ENCODE measurements at places on chromosomes 3 and 15.

DNA sequence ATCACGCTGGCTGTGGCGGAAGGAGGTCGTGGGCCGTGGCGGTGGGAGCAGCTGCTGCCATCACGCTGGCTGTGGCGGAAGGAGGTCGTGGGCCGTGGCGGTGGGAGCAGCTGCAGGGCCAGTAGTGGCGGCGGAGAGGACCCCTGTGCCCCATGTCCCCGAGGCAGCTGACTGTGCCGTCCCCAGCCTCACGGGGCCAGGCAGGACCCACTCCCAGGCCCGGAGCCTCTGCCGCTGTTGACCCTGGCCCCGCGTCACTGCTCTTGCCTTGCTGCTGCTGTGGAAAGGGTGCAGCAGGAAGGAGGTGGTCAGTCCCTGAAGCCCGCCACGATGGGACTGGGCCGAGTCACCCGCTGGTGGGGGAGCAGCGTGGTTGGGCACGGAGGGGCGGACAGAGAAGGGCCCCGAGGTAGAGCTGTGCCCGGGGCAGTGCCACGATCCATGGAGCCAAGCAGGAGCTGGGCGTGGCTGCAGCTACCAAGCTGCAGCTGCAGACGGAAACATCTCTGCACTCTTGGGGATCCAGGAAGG, 71.2 kb downstream of the GLB1 start:
- DNase-seq = no peak

GRCh38 chr15:25838191-25838870, 24.8 kb downstream of the ATP10A start:
- no peak for DNase-seq

GRCh38 chr3:138725116-138725515, 109.6 kb downstream of the PIK3CB start:
- no peak for DNase-seq

DNA sequence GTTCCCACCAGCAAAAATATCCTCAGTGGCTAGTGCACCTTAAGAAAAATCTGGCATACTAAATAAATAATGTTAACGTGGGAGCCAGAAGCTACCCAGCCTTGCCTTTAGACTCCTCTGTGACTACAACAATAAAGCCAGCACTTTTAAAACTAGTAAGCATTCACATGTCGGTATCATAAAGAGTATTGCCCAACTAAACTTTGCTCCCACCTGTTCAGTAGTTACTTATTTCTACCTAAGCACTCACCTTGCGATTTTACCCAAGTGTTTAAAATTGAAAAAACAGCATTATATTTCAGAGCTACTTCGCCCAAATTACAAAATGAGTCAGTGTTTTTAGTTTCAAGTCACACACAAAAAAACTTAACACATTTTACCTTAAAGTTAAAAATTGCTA, 12.8 kb downstream of the ALDH1L1 start:
- no peak for DNase-seq

DNA sequence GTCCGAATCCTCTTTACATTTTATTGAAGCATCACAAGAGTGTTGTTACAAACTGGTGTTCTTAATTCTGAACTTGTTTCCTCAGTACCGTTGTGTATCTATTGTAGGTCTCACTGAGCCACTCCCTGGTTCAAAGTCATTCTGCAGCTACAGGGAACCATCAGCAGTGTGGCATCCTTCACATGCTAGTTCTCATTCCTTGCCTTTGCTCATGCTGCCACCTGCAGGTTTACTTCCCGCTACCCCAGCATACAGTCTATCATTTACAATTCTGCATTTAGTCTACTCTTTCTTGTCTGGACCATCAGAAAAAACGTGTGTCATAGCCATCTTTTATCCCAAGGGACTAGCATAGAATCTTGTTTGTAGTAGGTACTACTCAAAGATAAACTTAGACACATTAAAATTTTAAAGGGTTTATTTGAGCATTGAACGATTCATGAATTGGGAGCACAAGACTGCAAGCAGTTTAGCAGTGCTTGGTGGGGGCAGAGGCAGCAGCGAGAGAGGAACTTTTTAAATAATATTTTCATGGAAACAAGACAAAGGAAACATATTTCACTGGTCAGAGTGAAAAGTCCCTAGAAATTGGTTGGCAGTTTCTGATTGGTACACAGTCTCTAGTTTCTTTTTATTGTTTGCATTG, 402.1 kb downstream of the CADM2 start:
- no peak for DNase-seq

DNA sequence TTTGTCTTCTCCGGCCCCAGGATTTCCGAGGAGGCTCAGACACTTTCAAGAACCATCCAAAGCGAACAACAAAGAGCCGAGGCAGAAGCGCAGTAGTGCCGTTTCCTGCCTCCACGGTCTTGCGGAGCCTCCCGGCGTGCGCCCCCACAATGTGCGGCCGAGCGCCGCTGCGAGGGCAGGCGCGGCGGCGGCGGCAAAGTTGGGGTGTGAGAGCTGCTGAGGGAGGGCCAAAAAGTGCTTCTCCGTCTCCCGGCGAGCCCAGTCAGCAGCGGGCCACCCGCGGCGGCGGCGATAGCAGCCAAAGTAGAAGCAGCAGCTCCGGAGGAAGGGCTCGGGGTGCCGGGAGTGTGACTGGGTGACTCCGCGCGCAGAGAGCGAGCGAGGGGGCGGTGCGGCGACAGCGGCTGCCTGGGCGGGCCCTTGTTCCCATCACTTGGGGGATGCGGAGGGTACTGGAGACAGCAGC, 749.1 kb downstream of the ROBO1 start:
- no peak for DNase-seq

DNA sequence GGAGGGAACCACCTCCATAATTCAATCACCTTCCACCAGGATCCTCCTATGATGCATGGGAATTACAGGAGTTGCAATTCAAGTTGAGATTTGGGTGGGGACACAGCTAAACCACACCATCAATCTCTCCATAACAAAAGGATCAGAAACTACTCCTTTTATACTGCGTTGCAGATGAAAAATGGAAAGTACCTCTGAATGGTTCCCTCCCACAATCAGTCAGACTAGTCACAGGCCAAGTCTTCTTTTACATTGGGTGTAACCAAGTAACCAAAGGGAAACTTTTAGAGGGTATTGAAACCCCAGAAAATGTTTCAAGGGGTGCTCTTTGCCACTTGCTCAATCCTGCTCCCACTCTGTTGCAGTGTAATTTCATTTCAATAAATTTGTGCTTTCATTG, 504.3 kb upstream of the CNTN3 start:
- no peak for DNase-seq

- DNase-seq = no peak
Measured at GRCh38 chr15:84831613-84832012, 14.5 kb downstream of the ALPK3 start.

- DNase-seq = no peak
Measured at GRCh38 chr15:65773386-65774111, 18.5 kb downstream of the DENND4A start.

DNA sequence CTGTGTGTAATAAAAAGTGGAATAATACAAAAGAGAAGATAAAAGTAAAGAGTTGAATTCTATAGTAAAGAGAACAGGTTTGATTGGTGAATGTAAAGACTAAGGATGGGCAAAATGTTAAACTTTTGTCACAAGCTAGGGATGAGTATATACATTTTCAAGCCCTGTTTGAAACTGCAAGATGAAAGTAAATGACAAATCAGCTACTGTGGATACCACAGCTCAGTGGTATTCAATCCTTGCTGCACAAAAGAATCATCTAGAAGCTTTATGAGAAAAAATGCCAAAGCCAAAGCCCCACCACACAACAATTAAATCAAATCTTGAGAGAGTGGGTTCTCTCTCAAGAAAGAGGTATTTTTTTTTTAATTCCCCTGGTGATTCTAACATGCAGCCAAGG, 67.7 kb downstream of the VPS13C start:
- no peak for DNase-seq

DNA sequence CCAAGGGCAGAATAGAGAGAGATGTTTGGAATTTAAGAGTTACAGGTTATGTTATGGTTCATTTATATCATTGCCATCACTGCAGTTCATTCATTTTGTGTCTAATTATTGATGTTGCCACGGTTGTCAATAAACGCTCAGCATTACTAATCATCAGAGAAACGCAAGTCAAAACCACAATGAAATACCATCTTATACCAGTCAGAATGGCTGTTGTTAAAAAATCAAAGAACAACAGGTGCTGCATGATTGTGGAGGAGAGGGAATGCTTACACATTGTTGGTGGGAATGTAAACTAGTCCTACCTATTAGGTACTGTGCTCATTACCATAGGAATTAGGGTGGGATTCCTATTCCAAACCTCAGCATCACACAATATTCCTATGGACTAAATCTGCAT, 350.5 kb downstream of the TIGIT start:
- no peak for DNase-seq

DNA sequence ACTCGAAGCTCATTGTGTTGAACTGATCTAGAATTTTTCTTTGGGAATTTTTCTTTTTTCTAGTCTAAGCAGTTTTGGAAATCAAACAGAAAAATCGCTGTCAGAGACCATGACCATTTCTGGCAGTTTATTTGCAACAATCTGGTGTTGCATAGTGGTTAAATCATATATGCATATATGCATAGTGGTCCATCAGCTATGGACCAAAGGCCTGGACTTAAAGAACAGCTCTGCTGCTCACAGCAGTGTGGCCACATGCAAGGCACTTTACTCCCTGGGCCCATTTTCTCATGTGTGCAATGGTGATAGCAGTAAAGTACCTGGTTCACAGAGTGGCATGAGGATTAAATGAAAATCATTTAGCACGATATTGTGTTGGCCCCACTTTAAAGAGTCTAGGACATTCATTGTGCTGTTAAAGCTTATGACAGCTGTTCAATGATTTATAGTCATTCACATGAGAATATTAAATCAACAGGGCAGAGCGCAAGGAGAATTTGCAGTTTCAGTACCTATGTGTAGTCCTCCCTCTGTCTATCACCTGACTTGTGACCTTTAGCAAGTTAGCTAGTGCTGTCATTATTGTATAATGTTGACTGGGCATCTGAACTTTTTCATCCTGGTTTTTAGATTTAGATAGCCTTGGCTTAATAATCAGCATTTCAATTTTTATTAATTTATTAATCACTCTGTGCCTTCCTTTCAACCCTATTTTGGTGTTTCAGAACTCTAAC, 46.4 kb downstream of the BLM start:
- DNase-seq = no peak

- DNase-seq = no peak
Measured at GRCh38 chr15:52349052-52349700, 53.6 kb upstream of the MYO5C start.

- DNase-seq = no peak
Measured at GRCh38 chr3:159802864-159803263, 185.8 kb upstream of the IL12A start.

DNA sequence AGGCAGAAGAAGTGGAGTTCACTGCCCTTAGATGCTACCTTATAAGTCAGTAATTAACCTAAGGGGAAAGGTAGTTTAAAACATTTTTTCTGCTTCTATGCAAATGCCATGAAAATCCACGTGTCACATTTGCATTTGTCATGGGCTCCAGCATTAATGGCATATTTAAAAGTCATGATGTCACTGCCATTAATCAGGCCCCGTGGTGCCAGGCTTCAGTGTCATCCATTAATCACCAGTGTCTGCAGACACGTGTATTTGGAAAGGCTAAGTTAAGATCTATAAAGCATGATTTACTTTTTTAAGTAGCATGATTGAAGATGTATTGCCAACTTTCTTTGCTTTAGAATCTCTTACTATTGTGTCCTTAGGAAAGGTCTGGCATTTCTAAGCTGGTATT, 857.8 kb downstream of the TUSC7 start:
- DNase-seq = no peak

GRCh38 chr3:88444251-88444650, 294.5 kb downstream of the C3orf38 start:
- DNase-seq = no peak

DNA sequence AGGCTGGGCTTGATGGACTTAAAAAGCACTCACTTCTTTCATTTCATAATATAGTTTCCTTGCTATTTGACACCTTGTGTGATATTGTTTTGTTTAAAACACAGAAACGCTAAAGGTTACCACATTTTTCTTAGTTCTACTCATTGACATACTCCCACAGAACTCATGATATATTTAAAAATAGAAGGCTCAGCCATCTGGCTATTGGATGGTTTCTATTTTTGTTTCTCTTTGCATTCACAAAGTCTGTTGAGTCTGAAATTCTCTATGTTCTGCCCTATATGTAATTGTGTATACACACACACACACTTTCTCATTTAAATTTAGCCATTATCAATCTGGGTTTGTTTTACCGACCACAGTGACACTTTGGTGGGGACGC, 128.2 kb downstream of the SOX2 start:
- no peak for DNase-seq

- DNase-seq = no peak
Measured at GRCh38 chr3:194154346-194154745, 18.4 kb downstream of the HES1 start.

- no peak for DNase-seq
Measured at GRCh38 chr3:107117156-107117555, 260.1 kb upstream of the CCDC54 start.

DNA sequence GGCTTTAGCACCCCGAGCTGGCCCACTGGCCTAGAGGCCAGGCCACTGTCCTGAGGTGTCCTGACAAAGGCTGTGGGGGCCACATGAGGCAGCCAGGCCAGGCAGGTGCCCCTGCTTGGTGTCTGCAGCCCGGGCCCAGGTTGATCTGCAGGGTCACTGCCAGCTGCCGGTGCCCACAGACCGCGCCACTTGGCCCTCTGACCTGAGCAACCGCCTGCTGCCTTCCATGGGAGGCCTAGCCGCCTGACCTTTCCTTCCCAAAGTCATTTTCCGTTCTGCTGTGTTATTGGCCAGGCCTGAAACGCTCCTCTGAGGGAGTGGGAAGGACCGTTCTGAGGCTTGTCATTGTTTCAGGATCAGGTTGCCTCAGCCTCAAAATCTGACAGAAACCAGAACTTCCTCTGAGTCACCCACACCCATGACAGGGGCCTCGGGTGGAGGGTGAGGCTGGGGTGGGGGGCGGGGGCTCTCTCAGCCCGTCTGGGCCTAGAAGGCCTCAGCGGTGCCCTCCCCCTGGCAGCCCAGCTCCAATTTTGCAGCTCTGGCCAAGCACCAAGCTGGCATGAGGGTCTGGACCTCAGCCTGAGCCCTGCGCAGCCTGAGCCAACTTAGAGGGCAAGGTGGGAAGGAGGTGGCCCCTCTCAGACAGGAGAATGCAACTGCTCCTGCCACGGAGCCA, 140.7 kb upstream of the MEF2A start:
- DNase-seq = no peak

- no peak for DNase-seq
Measured at GRCh38 chr15:88470625-88471372, 3.3 kb downstream of the MRPS11 start.

GRCh38 chr3:111070772-111071256, 802 bp upstream of the NECTIN3 start:
- DNase-seq = no peak

GRCh38 chr3:45437383-45437782, 49.0 kb downstream of the LARS2 start:
- no peak for DNase-seq

All from esophagus squamous epithelium (tissue), 5 donors.